ENCODE measurements at places on chromosomes 4 and X.

- DNase-seq = no peak
These were observed 31.4 kb upstream of the LGI2 start for GRCh38 chr4:25062098-25062497.

- no peak for DNase-seq
These were observed 265.7 kb upstream of the BOD1L1 start for GRCh38 chr4:13893211-13893610.

GRCh38 chrX:71949844-71950445 is 39.3 kb downstream of the NHSL2 start:
- no peak for DNase-seq

GRCh38 chr4:54731552-54731951 is 73.8 kb downstream of the KIT start:
- no peak for DNase-seq

DNA sequence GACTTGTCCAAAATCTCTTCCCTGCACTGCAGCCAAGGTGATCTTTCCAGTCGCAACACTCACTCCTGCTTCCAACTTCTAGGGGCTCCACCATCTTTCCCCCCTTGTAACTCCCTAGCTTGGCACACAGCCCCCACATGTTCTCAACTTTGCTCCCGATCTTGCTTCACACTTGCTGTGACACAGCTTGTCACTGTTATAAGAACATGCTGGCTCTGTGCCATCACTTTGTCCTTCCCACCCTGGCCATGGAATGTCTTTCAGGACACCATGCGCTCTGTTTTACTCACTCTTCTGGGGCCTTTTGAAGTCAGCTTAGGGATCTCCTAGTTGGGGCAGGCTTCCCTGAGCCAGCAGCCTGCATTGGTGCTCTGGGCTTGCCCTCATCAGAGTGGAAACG is 2.5 kb downstream of the NSDHL start:
- DNase-seq = no peak

DNA sequence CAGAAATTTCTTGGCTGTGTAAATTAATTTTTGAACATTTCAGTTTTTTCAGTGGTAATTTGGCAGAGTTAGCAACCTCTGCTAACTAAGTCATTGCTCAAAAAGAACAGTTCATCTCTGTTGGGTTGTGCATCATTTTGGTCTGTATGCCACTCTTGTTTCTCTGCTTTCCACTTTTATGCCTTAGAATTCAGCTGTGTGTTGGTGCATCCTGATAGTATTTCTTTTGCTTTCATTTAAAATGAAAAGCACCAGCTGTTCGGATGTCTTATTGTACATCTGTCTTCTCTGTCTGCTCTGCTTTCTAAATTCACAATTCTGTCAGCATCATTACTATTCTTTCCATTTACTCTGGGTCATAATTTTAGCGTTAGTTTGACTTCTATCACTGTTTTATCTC is 388.2 kb upstream of the NDST4 start:
- DNase-seq = no peak

DNA sequence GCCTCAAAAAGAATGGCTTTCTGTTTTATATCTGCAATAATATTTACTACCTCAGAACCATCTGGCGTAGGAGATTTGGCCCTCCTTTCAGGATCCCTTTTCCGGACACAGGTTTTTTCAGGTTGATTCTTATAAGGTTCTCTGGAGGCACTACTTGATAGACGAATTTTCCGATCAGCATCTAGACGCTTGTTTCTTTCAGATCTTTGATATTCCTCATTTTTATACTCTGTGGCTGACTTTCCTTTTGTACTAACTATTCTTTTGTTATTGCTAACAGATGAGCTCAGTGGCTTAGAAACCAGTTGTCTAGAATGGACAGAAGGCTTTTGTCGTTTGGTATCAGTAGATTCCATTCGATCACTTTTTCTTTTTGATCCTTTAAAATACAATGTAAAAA is 12.4 kb downstream of the YTHDC1 start:
- no peak for DNase-seq

DNA sequence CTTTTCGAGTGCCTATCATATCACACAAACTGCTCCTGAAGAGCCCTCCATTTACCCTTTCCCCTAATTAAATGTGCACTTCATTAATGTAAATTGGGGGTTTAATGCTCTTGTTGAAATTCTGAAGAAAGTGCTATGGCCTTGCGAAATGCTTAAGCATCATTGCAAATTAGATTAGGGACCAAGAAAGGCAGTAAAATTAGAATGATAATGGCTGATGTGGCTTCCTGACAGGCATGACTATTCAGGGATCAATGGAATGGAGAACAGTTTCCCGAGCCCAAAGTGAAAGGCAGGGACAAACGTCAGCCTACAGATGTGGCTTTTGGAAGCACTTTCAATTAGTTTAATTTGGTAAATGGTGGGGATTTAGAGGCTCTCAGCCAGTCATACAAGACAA is 120.1 kb downstream of the NKX6-1 start:
- no peak for DNase-seq

GRCh38 chr4:10007436-10007740 is 13.9 kb downstream of the SLC2A9 start:
- no peak for DNase-seq

GRCh38 chr4:65521666-65522065 is 148.6 kb downstream of the EPHA5 start:
- DNase-seq = no peak

- peak; percentile 31 for DNase-seq
These were observed 729.3 kb upstream of the ACTRT1 start for GRCh38 chrX:128781506-128781905.

- no peak for DNase-seq
These were observed 794 bp downstream of the HSD17B13 start for GRCh38 chr4:87321888-87322287.

DNA sequence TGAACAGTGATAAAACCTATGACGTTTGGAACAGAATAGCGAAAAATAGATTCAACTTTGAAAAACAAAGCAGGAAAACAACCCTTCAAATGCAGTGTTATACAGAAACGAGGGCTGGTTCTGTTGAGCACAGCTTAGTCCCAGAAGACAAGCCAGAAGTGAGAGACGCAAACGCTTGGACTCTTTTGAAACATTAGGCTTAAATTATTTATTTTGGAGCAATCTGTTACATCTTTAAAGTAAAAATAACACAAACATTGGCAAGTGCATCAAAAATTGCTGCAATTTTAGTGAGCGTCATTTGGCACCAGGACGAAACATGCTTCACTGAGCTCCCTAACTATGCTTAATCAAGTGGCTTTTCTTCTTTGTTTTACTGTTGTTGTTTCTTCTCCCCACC is 63.5 kb downstream of the ENPP6 start:
- no peak for DNase-seq

DNA sequence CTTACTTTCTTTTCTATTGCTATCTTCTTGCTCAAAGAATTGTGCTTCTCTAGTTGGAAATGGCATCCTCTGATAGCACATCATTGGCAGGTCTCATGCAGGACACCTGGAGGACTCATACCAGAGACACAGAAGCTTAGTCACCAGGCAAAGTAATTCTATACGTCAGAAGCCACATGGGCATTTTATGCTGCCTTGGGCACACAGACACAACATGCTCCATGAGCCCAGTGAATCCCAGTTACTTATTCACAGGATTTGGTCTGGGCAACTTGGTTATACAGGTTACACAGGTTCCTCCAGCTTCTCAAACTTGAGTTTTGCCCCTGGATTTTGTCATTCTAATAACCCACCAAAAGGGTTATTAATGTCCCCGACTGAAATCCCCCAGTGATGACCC is 7.1 kb downstream of the RASSF6 start:
- no peak for DNase-seq

DNA sequence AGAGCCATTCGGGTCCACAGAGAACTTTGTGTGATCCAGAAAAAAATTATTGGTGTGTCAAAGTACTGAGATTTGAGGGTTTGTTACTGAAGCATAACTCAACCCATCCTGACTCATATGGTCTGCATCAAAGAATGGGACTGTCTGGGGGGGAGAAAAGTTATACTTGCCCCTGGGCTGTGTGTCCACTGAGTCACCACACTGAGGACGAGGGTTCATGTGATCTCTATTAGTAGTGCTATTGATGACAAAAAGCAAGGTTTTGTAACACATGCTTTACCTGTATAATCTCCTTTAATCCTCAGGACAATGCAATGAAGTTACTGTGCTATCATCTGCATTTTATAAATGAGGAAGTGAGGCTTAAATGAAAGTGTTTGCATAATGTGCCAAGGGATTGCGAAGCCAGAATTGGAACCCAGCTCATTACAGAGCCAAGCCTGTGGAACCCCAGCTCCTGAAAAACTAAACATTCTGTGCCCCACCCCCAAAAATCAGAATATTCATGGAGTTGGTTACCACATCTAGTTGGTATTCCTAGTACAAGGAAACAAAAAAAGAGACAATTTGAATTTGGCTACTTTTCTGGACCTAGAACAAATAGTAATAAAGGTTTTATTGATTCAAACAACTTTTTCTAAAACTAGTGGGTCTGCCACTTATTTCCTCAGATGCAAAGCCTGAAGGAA is 31.2 kb downstream of the CCDC149 start:
- no peak for DNase-seq

GRCh38 chr4:121256887-121257466 is 92.9 kb upstream of the TNIP3 start:
- no peak for DNase-seq

DNA sequence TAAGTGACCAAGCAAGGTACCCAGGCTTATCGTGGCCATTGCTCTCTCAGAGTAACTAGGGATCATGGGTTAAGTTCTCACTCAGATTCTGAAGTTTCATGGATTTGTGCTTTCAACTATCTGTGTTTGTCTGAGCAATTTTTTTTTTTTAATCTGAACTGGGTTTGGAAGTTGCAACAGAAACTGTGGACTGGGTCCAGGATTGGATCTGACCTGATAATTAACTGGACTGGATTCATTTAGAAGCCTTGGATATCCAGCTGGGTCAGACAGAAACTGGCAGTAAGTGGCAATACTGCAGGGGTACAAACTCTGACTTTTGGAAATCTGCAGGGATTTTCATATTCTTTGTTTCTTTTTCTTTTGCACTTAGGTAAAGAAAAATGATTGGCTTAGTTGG is 38.7 kb upstream of the FGF2 start:
- no peak for DNase-seq

DNA sequence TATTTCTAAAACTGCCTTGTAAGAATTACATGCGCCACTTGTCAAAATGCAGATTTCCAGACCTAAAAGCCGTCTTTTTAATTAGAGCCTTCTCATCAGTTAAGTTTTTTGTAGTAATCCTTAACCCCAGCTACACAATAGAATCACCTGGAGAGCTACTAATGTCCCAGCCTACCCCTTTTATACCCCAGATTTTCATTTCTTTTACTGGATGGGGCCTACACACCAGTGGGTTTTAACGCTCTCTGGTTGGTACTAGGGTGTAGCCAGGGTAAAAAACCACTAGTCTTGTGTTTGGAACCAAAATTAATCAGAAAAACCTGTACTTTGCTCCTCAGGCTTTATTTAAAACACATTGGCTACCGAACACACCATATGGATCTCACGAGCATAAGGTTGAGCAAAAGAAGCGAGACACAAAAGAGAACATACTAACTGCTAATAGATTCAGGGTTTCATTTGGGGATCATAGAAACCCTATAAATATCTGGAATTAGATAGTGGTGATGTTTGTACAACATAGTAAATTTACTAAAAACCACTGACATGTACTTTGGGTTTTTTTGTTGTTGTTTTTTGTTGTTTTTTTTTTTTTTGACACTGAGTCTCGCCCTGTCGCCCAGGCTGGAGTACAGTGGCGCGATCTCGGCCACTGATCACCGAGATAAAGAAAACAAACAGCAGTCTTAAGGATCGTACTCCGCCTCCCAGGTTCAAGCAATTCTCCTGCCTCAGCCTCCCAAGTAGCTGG is 30.6 kb downstream of the BBS12 start:
- no peak for DNase-seq

GRCh38 chrX:29555465-29556091 is 659.8 kb upstream of the MAGEB2 start:
- DNase-seq = no peak

DNA sequence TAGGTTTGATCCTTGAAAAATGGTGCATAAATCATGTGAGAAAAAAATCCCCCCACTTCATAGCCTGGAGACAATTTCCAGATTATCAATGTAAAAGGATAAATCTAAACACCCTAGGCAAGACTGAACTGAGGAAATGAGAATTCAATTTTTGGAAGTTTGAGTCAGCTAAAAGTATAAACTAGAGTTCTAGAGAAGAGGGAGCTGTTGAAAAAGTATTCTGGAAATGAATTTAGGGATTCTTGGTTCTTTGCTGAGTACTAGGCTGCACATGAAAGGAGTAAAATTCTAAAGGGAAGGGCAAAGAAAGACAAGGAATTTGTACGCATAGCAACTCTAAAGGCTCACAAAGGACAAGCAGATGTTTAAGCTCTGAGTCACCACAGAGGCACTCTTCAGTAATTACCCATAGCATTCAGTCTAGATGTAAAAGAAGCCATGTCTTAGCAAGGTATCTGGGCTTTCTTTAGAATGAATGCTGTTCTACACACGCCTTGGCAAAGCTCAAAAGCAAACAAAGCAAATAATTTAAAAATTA is 896.5 kb downstream of the PDHA2 start:
- no peak for DNase-seq

- DNase-seq = no peak
These were observed 258.1 kb downstream of the UNC5C start for GRCh38 chr4:95290702-95291101.

- no peak for DNase-seq
These were observed 27.1 kb downstream of the PDLIM3 start for GRCh38 chr4:185508181-185508580.

DNA sequence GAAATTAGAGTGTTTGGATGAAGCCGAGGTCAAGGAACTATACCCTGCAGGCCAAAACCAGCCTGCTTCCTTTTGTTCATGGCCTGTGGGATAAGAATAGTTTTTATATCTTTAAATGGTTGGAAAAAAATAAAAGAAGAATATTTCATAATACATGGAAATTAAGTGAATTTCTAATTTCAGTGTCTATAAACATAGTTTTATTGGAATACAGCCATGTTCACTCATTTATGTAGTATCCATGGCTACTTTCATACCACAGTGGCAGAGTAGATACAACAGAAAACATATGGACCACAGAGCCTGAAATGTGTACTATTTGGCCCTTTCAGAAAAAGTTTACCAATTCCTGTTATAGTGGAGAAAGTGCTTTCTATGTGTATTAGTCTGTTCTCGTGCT is 13.6 kb downstream of the LIMCH1 start:
- DNase-seq = no peak

- no peak for DNase-seq
These were observed 2.0 kb downstream of the GJB1 start for GRCh38 chrX:71225009-71225408.

- DNase-seq = no peak
These were observed 266.1 kb downstream of the GRIA3 start for GRCh38 chrX:123450222-123450621.

- no peak for DNase-seq
These were observed 109.5 kb downstream of the CPZ start for GRCh38 chr4:8702020-8702495.

DNA sequence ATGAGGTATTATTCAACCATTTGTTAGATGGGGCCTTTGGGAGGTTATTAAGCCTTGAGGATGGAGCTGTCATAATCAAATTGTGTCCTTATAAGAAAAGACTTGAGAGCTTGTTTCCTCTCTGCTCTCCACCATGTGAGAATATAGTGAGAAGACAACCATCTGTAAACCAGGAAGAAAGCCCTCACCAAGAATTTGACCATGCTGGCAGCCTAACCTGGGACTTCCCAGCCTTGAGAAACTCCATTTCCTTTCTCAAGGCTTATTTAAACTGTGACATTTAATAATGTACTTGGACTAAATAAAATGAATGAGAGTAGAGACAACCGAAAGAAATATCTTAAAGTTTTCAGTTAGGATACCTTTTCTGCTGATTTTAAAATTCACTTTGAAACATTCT is 83.7 kb upstream of the GC start:
- no peak for DNase-seq

All from activated naive CD4-positive, alpha-beta T cell treated with anti-CD3 and anti-CD28 coated beads, Interleukin-2, amount 10 ng/mL, durations not matched to agents 7 days and 5 days (primary cell).